Hematopoietic multipotent progenitor cell (in vitro differentiated cells): ENCODE measurements at places on chromosomes 4 and X.
A peak's percentile ranks its signal among the peaks of the same experiment; 100 is the strongest.

DNA sequence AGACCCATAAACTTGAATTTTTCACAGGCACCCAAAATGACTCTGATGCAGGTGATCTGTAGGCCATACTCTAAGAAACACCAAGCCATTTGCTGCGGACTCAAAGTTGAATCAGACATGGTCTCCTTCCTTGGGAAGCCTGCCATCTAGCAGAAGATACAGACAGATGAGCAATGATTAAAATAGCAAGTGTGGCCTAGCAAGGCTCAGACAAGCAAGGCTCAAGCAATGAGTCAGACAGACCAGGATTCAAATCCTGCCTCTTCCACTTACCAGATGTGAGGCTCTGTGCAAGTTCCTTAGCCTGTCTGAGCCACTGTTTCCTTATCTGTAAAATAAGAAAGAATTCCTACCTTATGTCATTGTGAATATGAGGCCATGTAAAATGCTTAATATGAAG lies 2.3 kb downstream of the CCDC149 start:
- DNase-seq = no peak

- no peak for DNase-seq
These were observed 633.3 kb downstream of the ANKRD50 start for GRCh38 chr4:124079174-124079780.

GRCh38 chr4:68259191-68259590 lies 13.7 kb upstream of the TMPRSS11B start:
- no peak for DNase-seq

GRCh38 chrX:34382416-34382815 lies 250.3 kb upstream of the FAM47A start:
- DNase-seq = no peak

GRCh38 chr4:174681723-174682300 lies 147.2 kb downstream of the GLRA3 start:
- no peak for DNase-seq

- no peak for DNase-seq
These were observed 567.7 kb downstream of the KCNIP4 start for GRCh38 chr4:21380861-21381260.

GRCh38 chr4:62262676-62263075 lies 1062.5 kb downstream of the ADGRL3 start:
- DNase-seq = no peak

DNA sequence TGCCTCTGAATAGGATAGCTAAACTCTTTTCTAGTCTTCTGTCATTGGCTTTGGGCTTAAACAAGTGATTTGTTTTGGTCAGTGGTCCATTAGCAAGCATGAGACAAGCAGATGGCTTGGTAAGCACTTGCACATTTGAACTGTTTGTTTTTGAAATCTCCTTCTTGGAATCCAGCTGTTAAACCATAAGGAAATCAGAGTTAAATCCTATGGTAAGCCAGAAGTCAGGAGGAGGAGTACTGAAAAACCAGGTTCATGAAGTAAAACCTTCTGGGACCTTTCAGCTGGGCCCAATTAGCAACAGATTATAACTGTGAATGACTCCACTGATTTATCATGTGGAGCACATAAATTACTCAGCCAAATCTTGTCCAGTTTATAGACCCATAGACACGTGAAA lies 1042.5 kb upstream of the PABPC4L start:
- no peak for DNase-seq

DNA sequence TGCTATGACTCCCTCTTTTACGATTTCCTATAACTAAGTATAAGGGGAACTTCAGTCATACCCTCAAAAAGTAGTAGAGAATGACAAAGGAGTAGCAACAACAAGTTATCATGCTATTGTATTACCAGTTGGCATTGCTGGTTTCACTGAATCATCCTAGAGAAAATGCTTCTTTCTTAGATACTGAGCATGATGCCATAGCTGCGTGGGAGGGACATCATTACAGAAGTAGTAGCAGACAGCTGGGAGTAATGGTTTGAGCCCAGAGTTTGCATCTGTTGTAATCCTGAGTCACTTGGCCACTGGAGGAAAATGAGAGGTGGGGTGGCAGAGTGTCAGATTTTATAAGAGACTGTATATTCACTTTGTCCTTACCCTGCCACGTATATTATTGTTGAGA lies 38.6 kb downstream of the MTMR1 start:
- no peak for DNase-seq

- no peak for DNase-seq
These were observed 260.9 kb downstream of the GLUD2 start for GRCh38 chrX:121308276-121308805.

- no peak for DNase-seq
These were observed 12.5 kb upstream of the MAB21L2 start for GRCh38 chr4:150569384-150569987.

- peak; percentile 9 for DNase-seq
These were observed 21.1 kb upstream of the LUZP4 start for GRCh38 chrX:115268421-115268820.

DNA sequence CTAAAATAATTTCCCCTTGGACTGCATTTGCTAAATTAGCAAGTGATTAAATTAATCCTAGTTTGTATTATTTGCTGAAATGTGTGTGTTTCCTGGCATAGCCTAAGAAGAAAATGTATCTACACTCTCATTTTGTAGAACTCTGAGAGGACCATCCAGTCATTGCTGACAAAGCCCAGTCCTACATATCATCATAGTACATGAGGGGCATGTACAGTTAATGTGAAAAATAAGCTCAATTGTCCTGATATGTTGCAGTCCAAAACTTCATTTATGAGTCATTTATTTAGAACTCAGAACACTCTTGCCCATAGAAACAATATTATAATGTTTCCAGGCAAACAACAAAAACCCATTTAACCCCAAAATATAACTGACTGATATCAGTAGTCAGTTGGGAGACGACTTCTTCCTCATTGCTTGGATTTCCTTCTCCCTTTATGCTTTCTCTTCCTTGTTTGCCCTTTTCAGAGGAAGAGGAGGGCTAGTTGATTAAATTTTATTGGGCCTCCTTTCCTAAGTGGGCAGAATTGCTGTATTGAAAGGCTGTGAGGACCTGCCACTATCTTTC lies 26.9 kb upstream of the BBS12 start:
- DNase-seq = no peak

DNA sequence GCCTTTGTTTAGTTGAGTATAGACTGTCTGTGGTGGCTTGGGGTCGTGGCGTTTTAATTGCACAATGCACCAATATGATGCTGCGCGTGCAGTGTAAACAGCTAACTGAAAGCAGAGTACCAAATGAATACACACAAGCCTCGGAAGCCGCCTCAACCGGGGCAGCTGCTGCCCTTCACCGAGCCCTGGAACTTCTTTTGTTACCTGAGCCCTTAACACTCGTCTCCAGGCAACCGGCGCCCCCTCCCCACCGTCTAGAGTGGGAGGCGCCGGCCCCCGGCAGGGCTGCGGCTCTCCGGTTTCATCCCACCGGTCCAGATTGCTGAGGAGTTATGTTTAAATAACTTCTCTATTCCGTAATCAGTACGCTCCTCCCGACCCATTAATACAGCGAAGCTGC lies 173.2 kb upstream of the TBL1X start:
- DNase-seq = no peak

GRCh38 chr4:158112611-158113010 lies 60.2 kb downstream of the GASK1B start:
- DNase-seq = no peak

DNA sequence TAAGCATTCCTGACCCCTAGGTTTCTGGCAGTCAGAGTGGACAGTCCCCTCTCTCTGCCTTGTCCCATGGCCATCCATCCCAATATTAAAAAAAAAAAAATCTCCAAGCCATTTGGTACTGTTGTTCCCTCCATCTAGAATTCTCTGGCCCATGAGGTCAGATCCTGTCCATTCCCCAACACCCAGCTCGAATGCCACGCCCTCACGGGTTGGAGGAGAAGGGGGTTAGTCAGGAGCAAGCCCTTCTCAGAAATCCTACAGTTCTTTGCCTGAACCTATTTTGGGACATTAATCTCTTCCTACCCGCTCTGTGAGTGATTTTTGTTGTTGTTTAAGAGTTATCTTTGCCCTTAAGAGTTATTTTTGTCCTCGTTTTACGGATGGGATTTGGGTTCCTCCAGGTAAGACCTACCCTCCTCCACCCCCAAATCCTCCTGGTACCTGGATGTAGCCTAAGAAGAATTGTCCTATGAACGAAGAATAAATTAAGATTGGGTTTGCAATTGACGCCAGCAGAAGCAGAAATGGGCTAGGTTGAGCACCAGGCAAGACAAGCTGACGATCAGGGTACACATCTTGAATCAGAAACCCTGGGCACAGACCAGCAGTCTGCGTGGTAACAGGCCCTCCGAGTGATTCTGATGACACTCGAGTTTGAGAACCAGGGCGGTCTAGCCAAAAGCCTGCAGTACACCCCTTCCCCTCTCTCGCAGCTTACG lies 977 bp downstream of the RNF175 start:
- DNase-seq = no peak

- no peak for DNase-seq
These were observed 23.2 kb upstream of the MRFAP1 start for GRCh38 chr4:6617246-6617645.
